ENCODE measurements at places on chromosomes 11 and 22.

GRCh38 chr22:41501209-41501608 lies 32.3 kb downstream of the ACO2 start:
- DNase-seq, result no peak

- DNase-seq, result no peak
These were observed 450.0 kb downstream of the MIAT start for GRCh38 chr22:27107386-27107785.

DNA sequence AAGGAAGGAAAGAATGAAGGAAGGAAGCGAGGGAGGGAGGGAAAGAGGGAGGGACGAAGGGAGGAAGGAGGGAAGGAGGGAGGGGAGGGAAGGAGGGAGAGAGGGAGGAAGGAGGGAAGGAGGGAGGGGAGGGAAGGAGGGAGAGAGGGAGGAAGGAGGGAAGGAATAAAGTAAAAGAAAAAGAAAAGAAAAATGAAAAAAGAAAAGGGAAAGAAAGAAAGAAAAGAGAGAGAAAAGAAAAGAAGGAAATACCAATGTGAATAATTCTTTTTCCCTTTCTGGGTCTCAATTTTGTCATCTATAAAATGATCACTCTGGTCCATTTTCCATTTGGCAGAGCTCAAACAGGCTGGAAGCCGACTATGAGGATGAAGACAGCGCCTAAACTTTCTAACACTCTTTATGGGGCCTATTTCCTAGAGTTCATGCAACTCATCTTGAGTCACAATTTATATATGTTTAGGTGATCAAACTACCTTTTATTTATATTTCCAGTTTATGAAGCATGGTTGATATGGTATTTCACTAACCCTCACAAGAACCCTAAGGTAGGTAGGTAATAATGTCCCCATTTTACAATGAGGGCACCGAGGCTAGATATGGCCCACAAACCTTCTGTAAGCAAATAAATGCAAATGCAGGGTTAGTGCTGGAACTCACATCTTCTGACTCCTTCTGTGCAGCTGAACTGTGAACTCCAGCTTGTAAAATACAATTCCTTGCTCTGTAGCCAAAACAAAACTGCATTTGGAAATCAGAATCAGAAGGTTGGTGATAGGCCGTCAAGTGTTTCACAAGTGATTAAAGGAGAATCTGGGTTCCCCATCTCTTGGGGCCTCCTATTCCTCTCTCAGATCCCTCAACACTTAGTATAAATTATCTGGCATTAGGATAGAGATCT lies 434.3 kb downstream of the ETS1 start:
- no peak for DNase-seq

- no peak for DNase-seq
These were observed 223.5 kb upstream of the BLID start for GRCh38 chr11:122339436-122340060.

DNA sequence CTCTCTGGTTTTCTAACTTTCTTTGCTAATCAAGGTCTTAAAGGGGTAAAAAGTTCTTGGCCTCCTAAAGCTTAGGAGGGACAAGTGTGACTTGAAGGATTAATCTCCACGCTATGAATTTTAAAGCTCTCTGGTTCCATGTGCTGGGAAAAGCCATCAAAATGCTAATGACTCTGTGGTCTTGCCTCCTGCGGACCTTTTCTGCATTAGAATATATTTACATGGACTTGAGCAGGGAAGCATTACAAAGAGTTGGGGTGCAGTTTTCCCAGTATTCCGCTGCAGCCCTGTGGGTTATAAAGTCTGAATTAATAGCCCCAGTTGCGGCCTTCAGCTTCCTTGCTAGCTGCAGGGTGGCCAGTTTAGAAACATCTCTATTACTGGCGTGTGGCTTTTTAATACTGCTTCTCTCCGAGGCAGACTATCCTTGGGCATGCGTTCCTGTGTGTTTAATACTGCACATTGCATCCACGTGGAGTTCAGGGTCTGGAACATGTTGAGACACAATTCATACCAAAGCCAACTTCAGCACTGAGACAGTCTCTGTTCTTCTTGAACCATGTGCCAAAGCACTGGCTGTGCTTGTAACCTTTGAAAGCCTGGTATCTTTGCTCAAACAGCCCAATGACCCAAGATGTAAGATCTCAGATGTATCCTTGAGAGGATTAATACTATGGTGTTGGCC lies 27.3 kb downstream of the TSPAN18 start:
- no peak for DNase-seq

GRCh38 chr11:69054397-69055211 lies 5.9 kb downstream of the TPCN2 start:
- no peak for DNase-seq

- DNase-seq, result no peak
These were observed 38.9 kb downstream of the MS4A2 start for GRCh38 chr11:60127311-60127811.

DNA sequence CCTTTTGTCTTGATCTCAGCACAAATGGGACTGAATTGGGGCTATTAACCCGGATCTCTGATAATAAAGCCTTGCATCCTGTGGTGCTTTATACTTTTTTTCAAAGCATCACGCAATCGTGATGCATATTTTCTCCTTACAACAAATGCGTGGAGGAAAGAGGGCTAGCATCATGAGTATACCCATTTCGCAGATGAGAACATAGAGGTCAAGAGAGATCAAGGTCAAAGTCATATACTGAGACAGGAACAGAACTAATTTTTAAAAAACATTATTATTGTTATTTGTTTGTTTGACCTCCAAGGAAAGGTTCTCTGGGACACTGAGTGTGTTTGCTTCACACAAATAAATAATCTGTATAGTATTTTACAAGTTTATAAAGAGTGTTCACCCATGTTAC lies 191.2 kb downstream of the ST3GAL4 start:
- no peak for DNase-seq

- DNase-seq, result no peak
These were observed 23.4 kb upstream of the GRK3 start for GRCh38 chr22:25540908-25541660.

- no peak for DNase-seq
These were observed 4.6 kb downstream of the SYT12 start for GRCh38 chr11:67027483-67027930.

DNA sequence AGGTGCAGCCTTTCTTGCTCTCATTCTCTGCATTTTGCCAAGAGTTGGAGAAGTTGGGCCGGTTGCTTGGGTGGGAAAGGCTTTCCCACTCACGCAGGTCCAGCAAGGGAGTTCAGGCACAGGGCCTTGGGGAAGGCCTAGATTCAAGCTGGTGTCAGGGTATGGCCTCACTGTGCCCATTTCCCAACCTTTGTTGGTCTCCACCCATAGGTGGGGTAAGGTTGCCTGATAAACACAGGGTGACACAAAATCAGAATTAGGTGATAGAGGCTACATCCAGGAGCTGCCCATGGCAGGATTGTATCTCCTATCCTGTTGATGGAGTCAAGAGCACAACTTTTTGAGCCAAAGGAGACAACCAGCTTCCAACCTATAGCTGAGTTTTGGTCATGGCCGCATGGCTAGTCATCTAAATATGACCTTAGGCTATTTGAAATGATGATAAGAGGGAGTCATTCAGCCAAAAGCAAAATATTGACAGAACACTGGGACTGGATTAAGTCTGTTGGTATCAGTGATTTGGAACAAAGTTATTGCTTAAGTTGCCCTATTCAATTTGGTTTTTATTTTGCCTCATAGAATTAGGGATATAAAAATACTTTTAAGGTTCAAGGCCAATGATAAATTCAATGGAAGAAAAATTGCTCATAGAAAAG lies 20.9 kb downstream of the CAT start:
- DNase-seq, result no peak

DNA sequence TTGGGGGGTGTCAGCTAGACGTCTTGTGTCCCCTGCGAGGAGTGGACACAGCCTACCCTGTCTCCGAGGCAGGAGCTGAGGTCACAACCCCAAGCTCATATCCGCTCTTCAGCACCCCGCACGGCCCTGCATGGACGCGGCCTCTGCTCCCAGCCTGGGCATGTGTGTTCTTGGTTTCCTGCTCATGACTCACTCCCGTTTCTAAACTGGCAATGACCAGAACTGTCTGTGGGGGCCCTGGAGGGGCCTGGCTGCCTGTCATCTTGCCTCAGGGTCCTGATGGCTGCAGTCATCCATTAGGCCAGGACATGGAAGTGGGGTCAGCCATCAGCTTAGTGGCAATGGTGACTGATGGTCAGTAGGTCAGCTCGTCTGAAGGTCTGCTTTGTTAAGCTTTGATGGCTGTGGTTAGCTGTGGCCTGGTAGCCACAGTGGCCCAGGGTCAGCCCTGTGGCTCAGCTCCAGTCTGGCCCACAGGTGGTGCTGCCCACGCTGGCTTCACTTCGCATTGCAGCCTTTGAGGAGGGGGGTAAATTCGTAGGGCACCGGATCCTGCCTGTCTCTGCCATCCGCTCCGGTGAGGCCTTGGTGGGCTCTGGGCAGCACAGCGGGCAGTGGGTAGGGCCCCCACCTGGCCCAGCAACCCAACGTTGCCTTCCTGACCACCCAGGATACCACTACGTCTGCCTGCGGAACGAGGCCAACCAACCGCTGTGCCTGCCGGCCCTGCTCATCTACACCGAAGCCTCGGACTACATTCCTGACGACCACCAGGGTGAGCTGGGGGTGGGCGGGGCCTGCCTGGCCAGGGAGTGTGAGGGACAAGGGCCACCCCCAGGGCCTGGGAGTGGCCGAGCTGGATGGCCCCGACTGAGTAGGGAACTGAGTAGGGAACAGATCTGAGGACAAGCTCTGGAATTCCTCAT lies 12.0 kb downstream of the PLCB3 start:
- DNase-seq, result no peak

- no peak for DNase-seq
These were observed 820.4 kb upstream of the CCDC90B start for GRCh38 chr11:84106541-84106940.

GRCh38 chr11:65927904-65928397 lies 8.7 kb downstream of the DRAP1 start:
- peak; percentile 78 for DNase-seq

DNA sequence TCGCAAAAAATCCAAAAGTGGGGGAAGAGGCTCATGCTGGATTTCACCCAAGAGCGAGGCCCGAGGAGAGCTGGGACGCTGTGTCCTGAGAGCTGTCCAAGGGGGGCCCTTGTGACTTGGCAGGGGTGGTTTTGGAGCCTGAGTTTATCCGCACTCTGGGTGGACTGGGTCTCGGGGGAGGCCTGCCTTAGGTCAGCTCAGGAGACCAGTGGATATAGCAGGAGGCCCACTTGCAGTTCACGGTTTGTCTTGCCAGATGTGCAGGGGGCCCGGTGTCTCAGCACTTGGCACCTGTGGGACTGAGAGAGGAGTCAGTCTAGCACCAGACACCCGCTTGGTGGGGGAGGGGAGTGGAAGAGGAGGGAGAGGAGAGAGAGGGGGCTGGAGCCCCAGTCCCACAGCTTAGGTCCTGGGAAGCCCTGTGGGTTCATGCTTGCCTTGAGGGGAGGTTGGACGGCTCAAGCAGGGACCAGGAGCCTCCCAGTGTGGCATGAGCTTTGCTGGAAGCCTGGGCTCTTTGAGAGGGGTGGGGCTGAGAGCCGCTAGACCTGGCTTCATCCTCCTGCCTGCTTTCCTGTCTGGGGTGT lies 33.4 kb downstream of the PARVB start:
- DNase-seq, result no peak

DNA sequence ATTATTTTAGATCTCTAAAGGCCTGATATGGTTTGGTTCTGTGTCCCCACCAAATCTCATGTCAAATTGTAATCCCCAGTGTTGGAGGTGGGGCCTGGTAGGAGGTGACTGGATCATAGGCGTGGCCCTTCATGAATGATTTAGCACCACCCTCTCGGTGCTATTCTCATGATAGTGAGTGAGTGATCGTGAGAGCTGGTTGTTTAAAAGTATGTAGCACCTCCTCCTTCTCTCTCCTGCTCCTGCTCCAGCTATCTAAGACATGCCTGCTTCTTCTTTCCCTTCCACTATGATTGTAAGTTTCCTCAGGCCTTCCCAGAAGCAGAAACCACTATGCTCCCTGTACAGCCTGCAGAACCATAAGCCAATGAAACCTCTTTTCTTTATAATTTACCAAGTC lies 114.1 kb downstream of the SERGEF start:
- DNase-seq, result no peak

DNA sequence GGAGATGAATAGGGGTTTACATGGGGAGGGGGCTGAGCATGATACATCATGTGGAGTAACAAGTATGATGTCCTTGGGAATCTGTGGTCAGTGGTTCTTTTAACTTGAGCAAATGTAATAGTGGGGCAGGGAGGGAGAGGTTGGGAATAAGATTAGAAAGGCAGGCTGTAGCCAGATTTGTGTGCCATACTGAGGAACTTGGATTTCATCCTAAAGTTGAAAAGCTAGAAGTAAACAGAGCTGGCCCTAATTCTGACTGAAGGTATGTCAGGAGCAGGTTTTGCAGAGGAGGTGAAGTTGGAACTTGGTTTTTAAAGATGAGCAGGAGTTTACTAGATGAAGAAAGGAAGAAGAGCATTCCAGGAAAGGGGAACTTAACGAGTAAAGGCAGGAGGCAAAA lies 108.3 kb upstream of the RRM1 start:
- DNase-seq, result no peak

DNA sequence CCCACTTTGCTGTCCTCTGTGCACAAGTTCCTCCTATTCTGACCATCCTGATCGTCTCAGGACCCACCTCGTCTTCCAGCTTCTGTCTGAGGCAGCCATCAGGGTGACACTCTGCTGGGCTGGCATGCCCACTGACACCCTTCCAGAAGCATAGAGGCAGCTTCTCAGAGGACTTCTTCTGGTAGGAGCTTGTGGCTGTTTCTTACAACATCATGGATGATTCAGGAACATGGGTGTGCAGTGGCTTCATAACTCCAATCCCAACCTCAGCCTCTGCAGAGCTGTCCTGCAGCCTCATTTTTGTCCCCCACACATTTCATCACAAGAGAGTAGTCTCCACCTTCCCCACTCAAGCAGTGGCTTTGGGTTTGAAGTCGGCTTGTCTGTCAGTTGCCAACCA lies 20.9 kb upstream of the CTR9 start:
- DNase-seq, result no peak

DNA sequence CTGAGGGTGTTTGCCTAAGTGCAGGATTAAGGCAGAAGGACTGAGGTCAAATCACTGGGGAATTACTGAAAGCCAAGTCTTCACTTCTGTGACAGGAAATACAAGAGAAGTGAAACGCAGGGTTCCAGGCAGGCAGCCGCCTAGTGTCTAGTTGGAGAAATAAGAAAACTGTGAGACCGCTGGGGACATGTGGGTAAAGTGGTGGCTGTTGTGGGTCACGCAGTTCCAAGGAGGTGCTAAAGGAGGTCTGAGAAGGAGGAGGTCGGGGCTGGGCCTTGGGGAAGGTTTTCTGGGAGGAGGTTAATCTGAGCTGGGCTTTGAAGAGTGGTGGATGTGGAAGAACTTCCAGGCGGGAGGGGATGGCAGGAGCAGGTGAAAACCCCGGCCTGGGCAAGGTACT lies 11.2 kb downstream of the MCM5 start:
- DNase-seq, result no peak
